ENCODE measurements at places on chromosomes 4 and X. TPM values are rescaled to one million over a fixed set of nuclear protein-coding genes. Genes with fewer than 3 reads are reported as not detected.

Gene SEC24B
- total RNA-seq, result 23.8 TPM

Gene XAGE5
- total RNA-seq, result not detected

Gene DGKK
- not detected for total RNA-seq

Gene FAM236C
- total RNA-seq, result not detected

Gene SPATA18
- 32.6 TPM for total RNA-seq

Gene PPARGC1A
- total RNA-seq, result 0.13 TPM

Gene ERVMER34-1
- not detected for total RNA-seq

Gene IGFBP7
- total RNA-seq, result 2,245 TPM

Gene UGT2B7
- total RNA-seq, result not detected

Gene SMIM10L2A
- 0.79 TPM for total RNA-seq

Gene XK
- total RNA-seq, result 0.13 TPM

Gene CENPVL1
- not detected for total RNA-seq

Gene PRRG3
- total RNA-seq, result not detected

Gene CBLL2
- not detected for total RNA-seq

Gene PAK3
- total RNA-seq, result 4.6 TPM

Gene HELT
- total RNA-seq, result not detected

Gene SH3BP2
- total RNA-seq, result 10.5 TPM

Gene ZCCHC12
- total RNA-seq, result not detected

Gene FAM199X
- 22.0 TPM for total RNA-seq

Gene LRCH2
- 10.9 TPM for total RNA-seq

Gene FRAS1
- total RNA-seq, result 37.8 TPM

Gene NSUN7
- not detected for total RNA-seq

Gene HTR2C
- total RNA-seq, result not detected

Gene NKX6-1
- total RNA-seq, result 0.13 TPM

Gene RENBP
- 7.6 TPM for total RNA-seq

Gene MAGEC1
- total RNA-seq, result not detected

Gene ETDA
- total RNA-seq, result not detected

Gene MAGEA1
- total RNA-seq, result not detected

Gene F8A1
- 4.8 TPM for total RNA-seq

Gene UCP1
- not detected for total RNA-seq

Gene PHKA1
- 9.3 TPM for total RNA-seq

Gene CFAP99
- total RNA-seq, result 0.13 TPM

Gene IBSP
- 1.9 TPM for total RNA-seq

Gene GABRE
- total RNA-seq, result 33.6 TPM

Gene C4orf36
- 0.33 TPM for total RNA-seq

Gene WDFY3
- total RNA-seq, result 123 TPM

Gene PNMA5
- not detected for total RNA-seq

Gene RTL3
- 0.07 TPM for total RNA-seq

Gene PALLD
- total RNA-seq, result 175 TPM

Gene MAGED4
- 60.0 TPM for total RNA-seq

Gene CT83
- not detected for total RNA-seq

Gene TMA16
- total RNA-seq, result 17.3 TPM

Gene ATOH1
- not detected for total RNA-seq

Gene SPANXA2
- total RNA-seq, result not detected

Gene F11
- not detected for total RNA-seq

Gene FDCSP
- not detected for total RNA-seq

Gene KLKB1
- total RNA-seq, result 0.33 TPM

Gene GABRG1
- not detected for total RNA-seq

Gene MND1
- total RNA-seq, result 0.79 TPM

Gene SAGE1
- total RNA-seq, result not detected

Gene ADH1B
- total RNA-seq, result 22.1 TPM

Gene SPIN2A
- 0.53 TPM for total RNA-seq

Gene ANOS1
- total RNA-seq, result 18.8 TPM

Gene ADH4
- 0.10 TPM for total RNA-seq
